LoVo (cell line): ENCODE measurements at places on chromosomes 1 and 21.

GRCh38 chr1:209839875-209840546 is 12.2 kb downstream of the UTP25 start:
- peak; percentile 41 for DNase-seq

GRCh38 chr1:176692431-176692830 is 229.5 kb downstream of the PAPPA2 start:
- no peak for DNase-seq

GRCh38 chr1:9115351-9116205 is 13.3 kb downstream of the GPR157 start:
- no peak for DNase-seq

DNA sequence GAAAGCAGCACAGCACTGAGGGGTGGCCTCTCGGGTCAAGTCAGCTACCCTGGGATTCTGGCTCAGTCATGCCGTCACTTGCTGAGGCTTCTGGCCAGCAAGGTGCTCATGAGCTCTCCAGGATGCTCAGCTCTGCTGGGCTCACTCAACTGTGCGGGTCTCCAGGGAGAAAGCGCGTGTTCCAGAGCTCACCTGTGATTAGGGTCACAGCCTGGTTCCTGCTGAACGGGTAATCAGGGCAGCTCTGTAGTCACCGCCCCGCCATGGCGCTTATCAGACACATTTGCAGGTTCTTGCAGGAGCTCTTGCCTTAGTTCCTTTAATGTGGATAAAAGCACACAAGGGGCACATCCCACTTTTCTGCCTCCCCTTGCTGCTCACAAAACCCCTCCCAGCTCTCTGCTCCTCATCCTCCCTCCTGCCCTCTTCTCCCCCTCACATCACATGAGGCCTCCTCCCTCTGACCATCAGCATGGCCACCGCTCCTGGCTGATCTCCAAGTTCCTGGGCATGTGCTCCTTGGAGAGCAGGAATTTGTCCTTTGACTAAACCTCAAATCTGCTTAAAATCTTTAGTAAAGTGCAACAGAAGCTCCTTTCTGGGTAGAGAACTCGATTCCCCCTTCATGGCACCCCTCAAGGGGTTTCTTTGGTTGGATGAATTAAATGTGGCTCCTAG is 2.0 kb downstream of the PCP4 start:
- DNase-seq: no peak

DNA sequence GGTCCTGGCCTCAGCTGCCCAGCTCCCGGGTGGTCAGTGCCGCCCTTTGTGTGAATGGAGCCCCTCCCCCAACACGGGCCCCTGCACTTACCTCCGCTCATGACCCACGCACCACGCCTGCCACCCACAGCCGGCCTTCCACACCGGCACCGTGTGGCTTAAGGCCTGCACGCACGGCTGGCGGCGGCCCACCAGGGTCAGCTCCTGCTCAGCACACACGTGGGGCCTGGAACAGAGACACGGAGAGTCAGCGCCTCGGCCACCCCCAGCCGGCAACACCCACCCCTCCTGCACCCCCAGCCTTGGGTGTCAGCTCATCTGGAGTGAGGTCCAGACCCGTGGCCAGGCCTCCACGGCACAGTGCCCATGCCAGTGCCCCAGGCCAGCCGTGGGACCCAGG is 8.9 kb downstream of the MEGF6 start:
- DNase-seq: no peak

- DNase-seq: no peak
Measured at GRCh38 chr1:6971699-6972098, 186.4 kb downstream of the CAMTA1 start.

DNA sequence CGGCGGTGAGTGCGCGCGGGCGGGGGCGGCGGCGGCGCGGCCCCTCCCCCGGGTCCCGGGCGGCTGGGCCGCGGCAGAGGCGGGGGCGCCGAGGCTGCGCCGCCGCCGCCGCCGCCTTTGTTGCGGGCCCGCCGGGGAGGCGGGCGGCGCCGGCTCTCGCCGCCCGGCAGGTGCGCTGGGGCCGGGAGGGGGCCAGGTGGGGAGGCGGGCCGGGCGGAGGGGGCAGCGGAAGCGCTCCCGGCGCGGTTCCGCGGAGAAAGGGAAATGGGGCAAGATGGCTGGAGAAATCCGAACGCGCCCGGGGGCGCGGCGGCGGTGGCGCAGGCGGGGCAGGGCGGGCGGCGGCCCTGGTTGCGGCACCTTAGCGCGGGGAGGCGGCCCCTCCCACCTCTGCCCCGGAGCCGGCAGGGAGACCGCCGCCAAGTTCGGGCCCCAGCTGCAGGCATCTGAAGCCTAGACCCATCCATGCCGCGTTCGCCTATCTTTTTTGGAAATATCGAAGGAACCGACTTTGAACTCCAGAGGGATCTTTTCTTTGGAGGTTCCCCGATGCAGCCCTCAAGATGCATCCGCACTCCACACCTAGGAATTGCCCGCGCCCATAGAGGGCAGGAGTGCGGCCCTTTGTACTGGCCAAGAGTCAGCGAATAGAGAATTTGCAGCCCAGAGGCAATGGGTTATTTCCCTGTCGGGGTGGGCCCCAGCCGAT is 479 bp downstream of the POGK start:
- DNase-seq: peak; percentile 62

- no peak for DNase-seq
Measured at GRCh38 chr1:17278996-17279830, 28.8 kb upstream of the PADI4 start.

DNA sequence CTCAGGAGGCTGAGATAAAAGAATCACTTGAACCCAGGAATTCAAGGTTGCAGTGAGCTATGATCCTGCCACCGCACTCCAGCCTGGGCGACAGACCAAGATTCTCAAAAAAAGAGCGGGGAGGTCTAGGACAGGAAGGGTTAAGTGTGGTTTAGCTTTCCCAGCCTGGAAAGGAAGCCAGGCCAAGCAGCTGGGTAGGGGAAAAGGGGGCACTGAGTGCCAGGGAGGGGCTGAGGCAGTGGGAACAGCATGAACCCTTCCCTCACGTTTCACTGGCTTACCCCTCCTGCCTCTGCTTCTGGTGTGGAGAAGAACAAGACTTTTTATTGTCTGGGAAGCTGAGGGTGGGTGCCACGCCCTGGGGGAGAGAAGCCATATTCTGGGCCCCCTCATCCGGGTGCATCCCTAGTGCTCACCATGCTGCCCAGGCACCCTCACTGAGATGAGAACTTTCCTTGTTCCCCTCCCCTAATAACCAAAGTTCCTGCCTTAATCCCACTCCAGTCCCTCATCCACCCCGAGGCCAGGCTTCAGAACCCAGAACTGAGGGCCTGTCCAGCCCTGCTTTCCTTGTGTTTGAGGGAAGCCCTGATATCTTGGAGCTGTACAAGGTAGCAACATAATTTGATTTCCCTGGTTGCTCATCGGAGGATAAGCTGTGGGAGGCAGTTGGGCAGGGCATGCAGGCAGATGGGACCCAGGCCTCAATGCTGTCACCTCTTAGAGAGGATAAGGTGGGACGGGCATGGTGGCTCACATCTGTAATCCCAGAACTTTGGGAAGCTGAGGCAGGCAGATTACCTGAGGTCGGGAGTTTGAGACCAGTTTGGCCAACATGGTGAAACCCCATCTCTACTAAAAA is 2.0 kb upstream of the LMNA start:
- DNase-seq: no peak

DNA sequence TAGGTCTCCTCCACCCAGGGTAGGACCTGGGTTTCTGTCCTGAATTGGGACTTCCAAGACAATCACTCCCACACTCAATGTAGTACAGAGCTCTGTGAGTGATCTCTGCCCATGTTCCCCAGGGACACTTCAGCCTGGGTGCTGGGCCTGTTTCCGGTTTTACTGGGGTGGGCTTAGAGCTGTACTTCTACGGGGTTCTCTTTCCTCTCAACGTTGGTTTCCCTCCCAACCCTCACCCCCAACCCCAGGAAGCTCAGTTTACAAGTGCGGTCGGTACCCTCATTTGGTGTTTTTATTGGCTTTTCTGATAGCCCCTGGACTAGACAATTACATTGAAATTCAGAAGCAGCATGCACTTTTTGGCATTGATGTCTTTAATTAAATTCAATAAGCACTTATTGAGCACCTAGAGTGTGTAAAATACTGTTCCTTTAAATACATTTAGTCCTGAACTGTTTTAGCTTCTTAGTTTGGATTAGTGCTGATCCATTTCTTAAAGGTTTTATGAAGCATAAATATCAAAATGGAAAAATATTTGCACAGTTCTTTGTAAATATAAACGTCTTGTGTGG is 542 bp upstream of the XPR1 start:
- no peak for DNase-seq

DNA sequence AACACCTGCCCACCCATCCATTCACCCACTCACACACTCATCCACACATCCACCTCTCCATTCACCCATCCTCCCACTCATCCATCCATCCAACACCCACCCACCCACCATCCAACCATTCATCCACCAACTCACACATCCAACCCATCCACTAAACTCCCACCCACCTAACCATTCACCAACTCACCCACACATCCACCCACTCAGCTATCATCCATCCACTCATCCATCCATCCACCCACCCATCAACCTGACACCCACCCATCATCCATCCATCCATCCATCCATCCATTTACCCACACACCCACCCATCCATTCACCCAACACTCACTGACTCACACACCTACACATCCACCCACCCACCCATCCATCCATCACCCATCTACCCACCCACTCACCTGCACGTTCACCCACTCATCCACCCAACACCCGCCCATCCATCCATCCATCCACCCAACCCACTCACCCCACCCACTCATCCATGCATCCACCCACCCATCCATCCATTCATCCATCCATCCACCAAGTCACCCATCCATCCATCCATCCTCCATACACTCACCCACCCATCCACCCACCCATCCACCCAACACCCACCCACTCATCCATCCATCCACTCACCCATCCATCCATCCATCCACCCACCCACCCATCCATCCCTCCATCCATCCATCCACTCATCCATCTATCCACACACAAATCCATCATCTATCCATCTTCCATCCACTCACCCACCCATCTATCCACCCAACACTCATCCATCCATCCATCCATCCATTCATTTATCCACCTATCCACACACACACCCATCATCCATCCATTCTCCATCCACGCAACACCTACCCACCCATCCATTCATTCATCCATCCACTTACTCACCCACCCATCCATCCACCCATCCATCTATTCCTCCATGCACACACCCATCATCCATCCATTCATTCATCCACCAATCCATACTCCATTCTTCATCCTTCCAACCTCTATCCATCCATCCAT is 17.4 kb upstream of the PRDM16 start:
- DNase-seq: no peak

GRCh38 chr1:59413327-59413720 is 116.4 kb downstream of the FGGY start:
- no peak for DNase-seq

DNA sequence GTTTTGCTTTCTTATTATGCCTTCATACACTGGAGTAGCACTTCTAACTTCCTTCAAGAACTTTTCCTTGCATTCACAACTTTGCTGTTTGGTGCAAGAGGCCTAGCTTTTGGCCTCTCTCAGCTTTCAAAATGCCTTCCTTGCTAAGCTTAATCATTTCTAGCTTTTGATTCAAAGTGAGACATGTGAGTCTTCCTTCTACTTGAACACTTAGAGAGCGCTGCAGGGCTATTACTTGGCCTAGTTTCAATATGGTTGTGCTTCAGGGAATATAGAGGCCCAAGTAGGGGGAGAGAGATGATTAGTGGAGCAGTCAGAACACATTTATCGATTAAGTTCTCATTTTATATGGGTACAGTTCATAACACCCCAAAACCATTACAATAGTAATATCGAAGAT is 12.4 kb downstream of the ANGEL2 start:
- no peak for DNase-seq

DNA sequence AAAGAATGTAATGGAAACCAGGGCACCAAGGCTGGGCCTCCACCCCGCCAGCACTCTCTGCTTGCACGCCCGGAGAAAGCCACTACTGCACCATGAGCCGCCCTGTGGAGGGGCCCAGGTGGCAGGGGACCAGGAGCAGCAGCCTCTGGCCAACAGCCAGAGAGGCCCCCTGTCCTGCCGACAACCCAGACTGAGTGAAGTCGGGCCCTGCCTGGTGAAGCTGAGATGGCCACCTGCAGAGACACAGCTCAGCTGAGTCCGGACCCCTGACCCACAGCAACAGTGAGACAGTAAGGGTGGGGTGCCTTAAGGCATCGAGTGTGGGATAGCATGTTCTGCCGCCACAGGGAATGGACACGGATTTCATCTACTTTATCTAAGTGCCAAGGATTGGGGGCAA is 28.9 kb downstream of the WDR4 start:
- no peak for DNase-seq

GRCh38 chr1:232620356-232620969 is 9.5 kb downstream of the SIPA1L2 start:
- DNase-seq: peak; percentile 81

- DNase-seq: peak; percentile 60
Measured at GRCh38 chr1:237012788-237013383, 8.6 kb upstream of the MT1HL1 start.

- DNase-seq: no peak
Measured at GRCh38 chr21:21436012-21436534, 437.9 kb downstream of the NCAM2 start.

- DNase-seq: peak; percentile 73
Measured at GRCh38 chr1:173420330-173420806, 56.8 kb upstream of the PRDX6 start.

- DNase-seq: no peak
Measured at GRCh38 chr1:25977801-25978200, 20.1 kb downstream of the PAFAH2 start.

DNA sequence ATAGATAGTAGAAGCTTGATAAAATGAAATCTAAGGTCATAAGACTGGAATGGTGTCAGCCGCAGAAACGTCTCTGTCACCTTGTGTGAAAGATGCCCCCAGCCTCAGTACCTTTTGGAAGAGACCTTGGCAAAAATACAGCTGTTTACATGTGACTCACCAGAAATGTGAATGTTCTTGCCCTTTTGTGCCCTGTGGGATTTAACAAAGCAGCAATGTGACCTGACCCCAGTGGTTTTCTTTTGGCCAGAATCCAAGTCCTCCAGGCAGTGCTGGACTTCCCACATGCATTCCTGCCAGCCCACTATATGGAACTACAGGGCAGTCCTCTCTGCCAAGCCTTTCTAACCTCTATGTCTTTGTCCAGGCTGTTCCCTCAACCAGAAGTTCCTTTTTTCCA is 27.2 kb upstream of the LRRC8C start:
- peak; percentile 46 for DNase-seq

- no peak for DNase-seq
Measured at GRCh38 chr1:121444096-121444495, 259.3 kb downstream of the SRGAP2C start.

DNA sequence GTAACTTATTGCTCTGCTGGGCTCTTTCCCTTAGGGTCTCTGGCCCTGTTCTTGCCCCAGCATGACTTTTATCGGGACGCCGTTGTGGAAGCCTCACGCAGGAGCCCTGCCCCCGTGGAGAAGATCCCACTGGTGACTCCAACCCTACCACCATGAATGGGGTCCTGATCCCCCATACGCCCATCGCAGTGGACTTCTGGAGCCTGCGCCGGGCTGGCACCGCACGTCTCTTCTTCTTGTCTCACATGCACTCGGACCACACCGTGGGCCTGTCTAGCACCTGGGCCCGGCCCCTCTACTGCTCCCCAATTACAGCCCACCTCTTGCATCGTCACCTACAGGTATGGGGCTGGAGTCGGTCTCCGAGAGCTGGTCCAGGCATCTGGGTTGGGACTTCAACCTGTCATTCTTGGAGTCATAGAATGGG is 322 bp downstream of the DCLRE1B start:
- peak; percentile 14 for DNase-seq

GRCh38 chr1:116291024-116291423 is 82.0 kb upstream of the ATP1A1 start:
- no peak for DNase-seq

GRCh38 chr1:204087181-204087892 is 14.4 kb downstream of the SOX13 start:
- no peak for DNase-seq

- no peak for DNase-seq
Measured at GRCh38 chr1:223847781-223848345, 2.1 kb upstream of the TP53BP2 start.
